ENCODE measurements at places on chromosomes 16 and 17. TPM values are rescaled to one million over a fixed set of nuclear protein-coding genes. Genes with fewer than 3 reads are reported as not detected.

Gene MT1M
- not detected for total RNA-seq

Gene HBM
- total RNA-seq, result not detected

Gene CREBBP
- total RNA-seq, result 22.2 TPM

Gene CORO6
- 5.2 TPM for total RNA-seq

Gene COG4
- 31.6 TPM for total RNA-seq

Gene CDK5R1
- total RNA-seq, result 3.4 TPM

Gene CDH5
- 0.28 TPM for total RNA-seq

Gene ZNF764
- 5.9 TPM for total RNA-seq

Gene KRTAP4-3
- total RNA-seq, result not detected

Gene SRCIN1
- 2.8 TPM for total RNA-seq

Gene ABCA9
- total RNA-seq, result not detected

Gene KRTAP4-1
- 0.30 TPM for total RNA-seq

Gene NLRC3
- not detected for total RNA-seq

Gene PRSS22
- total RNA-seq, result 4.1 TPM

Gene CHRNB1
- 5.4 TPM for total RNA-seq

Gene PDE6G
- 2.5 TPM for total RNA-seq

Gene BFAR
- total RNA-seq, result 79.6 TPM

Gene RAPGEFL1
- 2.4 TPM for total RNA-seq

Gene KRT40
- total RNA-seq, result not detected

Gene HLF
- total RNA-seq, result 0.34 TPM

Gene KRT24
- total RNA-seq, result not detected

Gene EVI2B
- 0.11 TPM for total RNA-seq

Gene FAM20A
- total RNA-seq, result not detected

Gene SP6
- total RNA-seq, result 2.8 TPM

Gene CLDN7
- 0.65 TPM for total RNA-seq

Gene FAM222B
- total RNA-seq, result 21.7 TPM

Gene MYH10
- 26.8 TPM for total RNA-seq

Gene DPEP3
- total RNA-seq, result not detected

Gene JPH3
- total RNA-seq, result 1.9 TPM

Gene MMP2
- total RNA-seq, result 13.8 TPM

Gene ZSCAN10
- total RNA-seq, result not detected

Gene TMC8
- total RNA-seq, result 0.68 TPM

Gene SLC38A10
- total RNA-seq, result 71.0 TPM

Gene PCYT2
- total RNA-seq, result 16.0 TPM

Gene RRAD
- 10.9 TPM for total RNA-seq

Gene ASPA
- not detected for total RNA-seq

Gene ITGB3
- 5.4 TPM for total RNA-seq

Gene DHX40
- 48.2 TPM for total RNA-seq

Gene HSD17B2
- not detected for total RNA-seq

Gene SNAI3
- total RNA-seq, result 0.26 TPM

Gene TEX14
- total RNA-seq, result 0.14 TPM

Gene CRHR1
- total RNA-seq, result 0.25 TPM

Gene C1QTNF1
- total RNA-seq, result 39.2 TPM

Gene SPNS3
- not detected for total RNA-seq

Gene KRTAP4-5
- total RNA-seq, result not detected

Gene TBC1D28
- total RNA-seq, result not detected

Gene TSPOAP1
- total RNA-seq, result not detected

Gene MYH2
- not detected for total RNA-seq

Gene CD79B
- total RNA-seq, result 0.08 TPM

Gene FOXN1
- 0.02 TPM for total RNA-seq

Gene ASPHD1
- total RNA-seq, result 26.0 TPM

Gene TMC7
- total RNA-seq, result 9.6 TPM

Gene CDR2L
- total RNA-seq, result 44.0 TPM

Gene MYH1
- not detected for total RNA-seq

Gene EPX
- not detected for total RNA-seq

Gene ZNF689
- total RNA-seq, result 9.0 TPM

Gene SLC6A4
- total RNA-seq, result not detected

Gene NUDT21
- 121 TPM for total RNA-seq

Gene C1QL1
- 23.3 TPM for total RNA-seq
